Urothelium cell line (cell line): ENCODE measurements at places on chromosomes 3 and 15.

DNA sequence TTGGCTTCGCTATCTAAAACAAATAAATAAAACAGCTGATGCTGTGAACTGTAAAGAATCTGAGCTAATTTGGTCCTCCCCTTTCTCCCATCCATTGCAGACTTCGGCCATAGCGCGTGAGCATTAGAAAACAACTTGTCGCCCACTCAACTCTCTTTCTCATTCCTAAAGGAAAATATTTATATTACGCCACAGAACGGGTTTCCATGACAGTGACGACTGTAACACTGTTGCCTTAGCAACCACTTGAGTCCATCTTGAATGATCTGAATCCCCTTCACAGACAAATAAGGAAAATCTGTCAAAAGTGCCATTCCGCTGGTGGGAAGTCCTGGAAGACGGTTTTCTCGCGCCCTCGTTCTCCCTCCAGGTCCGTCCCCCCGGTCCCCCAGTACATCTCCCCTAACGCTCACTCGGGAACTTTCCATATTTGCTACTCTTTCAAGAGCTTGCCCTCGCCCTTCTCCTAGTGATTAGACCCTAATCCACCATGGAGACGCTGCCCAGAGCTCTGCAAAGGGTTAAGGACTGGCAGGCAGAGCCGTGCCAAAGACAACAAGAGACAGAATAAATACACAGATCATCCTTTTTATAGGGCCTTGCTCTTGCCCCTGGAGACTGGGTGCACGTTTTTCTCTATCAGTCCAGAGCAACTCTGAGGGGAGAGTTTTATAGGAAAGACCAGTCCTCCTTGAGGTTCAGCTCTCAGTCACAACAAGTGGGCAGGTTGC, 50.5 kb downstream of the CRYGS start:
- no peak for DNase-seq

- peak; percentile 27 for DNase-seq
Observed at GRCh38 chr15:35444557-35445204, 101.3 kb downstream of the DPH6 start.

DNA sequence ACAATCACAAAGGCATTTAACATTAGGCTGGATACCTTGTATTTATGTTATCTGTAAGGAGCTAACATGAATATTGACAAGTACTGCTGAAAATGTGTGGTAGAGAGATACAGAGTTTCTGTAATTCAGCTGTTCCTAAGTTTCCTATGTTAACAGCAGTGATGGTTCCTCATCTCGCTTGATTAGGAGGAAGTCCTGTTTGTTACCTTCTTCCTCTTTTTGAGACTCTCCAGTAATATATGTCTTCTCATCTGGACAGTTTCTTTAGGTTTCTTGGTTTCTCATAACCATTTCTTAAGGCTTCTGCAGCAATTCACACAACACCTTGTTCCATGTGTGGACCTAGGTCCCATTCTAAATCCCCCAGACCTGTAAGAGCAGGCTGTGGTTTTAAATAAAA, 11.4 kb upstream of the PEX5L start:
- DNase-seq: no peak

- no peak for DNase-seq
Observed at GRCh38 chr3:168493412-168494205, 397.9 kb upstream of the GOLIM4 start.

DNA sequence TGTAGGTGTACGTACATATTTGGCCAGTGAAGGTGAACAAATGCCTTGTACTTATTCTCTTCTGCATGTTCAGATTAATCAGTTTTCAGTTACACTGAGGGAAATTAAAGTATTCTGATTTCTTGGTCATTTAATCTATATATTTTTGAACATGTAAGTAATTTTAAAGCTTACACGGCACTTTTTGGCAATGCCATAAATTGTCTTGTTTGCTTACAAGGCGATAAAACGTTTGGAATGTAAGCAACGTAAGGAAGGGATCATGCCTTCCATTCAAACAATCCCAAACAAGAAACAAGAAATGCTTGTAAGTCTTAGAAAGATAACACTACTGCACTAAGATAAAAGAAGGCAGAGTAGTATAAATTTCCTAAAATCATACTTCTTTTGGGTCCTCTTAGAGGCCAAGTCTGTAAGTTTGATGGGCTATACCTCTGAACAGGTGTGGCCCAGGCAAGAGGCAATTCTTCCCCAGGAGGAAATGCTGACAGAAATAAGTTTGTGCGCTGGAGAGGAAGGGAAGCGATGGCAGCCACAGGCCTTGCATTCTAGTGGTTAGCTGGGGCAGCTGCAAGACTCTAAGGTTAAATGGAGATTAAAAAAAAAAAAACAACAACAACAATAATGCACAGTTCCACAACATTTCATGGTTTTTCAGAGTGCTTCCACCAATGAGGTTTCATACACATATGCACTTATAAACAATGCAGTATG, 73.8 kb downstream of the GOLIM4 start:
- no peak for DNase-seq

DNA sequence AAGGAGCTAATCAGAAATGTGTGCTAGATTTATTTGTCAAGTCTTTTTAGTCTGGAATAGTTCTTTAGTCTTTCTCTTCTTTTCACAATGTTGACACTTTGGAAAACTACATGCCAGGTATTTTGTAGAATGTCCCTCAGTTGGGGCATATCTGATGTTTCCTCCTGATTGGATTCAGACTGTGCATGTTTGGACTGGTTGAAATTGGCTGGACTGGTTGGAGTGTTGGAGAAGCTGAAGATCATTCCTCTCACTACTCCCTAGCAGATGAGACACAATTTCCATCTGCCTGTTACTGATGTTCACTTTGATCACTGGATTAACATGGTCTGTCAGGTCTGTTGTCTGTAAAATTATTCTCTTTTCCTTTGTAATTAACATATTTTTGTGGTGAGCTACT, 3.7 kb downstream of the NME9 start:
- DNase-seq: no peak

DNA sequence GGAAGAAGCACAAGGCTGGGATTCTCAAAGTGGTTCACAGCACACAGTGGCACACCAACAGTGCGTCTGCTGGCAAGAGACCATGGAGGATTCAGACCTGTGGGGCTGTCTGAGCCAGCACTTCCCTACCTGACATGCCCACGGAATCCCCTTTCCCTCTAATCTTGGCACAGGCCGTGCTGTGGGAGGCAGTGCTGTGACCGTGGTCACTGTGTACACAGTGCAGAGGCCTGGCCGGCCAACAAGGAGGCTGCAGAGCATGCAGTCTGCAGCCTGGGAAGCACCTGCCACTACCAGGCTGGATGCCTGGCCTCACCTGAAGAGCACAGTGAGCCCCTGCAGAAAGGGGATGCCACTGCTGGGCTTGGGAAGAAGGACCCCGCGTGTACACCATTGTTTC, 301.0 kb upstream of the LYSMD4 start:
- no peak for DNase-seq

GRCh38 chr3:13850161-13850945, 29.5 kb downstream of the WNT7A start:
- peak; percentile 98 for DNase-seq

GRCh38 chr3:186552408-186553031, 8.3 kb upstream of the CRYGS start:
- no peak for DNase-seq

- no peak for DNase-seq
Observed at GRCh38 chr3:33795131-33795530, 3.3 kb upstream of the PDCD6IP start.

DNA sequence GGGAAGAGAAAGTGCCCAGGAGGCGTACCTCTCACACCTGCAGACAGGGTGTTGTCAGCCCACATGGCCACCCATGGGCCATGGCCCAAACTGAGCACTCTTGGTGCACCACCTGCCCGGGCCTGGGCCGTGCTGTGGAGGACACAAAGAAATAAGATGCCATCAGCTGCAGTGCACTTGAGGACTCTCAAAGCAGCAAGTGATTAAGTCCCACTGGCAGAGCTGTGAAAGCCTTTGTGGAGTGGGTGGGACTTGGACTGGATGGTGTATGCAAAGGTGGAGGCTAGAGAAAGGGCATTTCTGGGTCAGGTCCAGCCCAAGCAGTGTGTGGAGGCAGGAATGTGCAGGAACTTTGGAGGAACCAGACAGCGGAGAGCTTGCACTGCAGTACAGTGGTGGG, 122.3 kb downstream of the MEGF11 start:
- no peak for DNase-seq

- no peak for DNase-seq
Observed at GRCh38 chr15:91469632-91470567, 369.8 kb downstream of the SV2B start.
